ENCODE measurements at places on chromosomes 1 and 21.

- no peak for DNase-seq
These were observed 279.7 kb downstream of the SPATA17 start for GRCh38 chr1:217910791-217911320.

DNA sequence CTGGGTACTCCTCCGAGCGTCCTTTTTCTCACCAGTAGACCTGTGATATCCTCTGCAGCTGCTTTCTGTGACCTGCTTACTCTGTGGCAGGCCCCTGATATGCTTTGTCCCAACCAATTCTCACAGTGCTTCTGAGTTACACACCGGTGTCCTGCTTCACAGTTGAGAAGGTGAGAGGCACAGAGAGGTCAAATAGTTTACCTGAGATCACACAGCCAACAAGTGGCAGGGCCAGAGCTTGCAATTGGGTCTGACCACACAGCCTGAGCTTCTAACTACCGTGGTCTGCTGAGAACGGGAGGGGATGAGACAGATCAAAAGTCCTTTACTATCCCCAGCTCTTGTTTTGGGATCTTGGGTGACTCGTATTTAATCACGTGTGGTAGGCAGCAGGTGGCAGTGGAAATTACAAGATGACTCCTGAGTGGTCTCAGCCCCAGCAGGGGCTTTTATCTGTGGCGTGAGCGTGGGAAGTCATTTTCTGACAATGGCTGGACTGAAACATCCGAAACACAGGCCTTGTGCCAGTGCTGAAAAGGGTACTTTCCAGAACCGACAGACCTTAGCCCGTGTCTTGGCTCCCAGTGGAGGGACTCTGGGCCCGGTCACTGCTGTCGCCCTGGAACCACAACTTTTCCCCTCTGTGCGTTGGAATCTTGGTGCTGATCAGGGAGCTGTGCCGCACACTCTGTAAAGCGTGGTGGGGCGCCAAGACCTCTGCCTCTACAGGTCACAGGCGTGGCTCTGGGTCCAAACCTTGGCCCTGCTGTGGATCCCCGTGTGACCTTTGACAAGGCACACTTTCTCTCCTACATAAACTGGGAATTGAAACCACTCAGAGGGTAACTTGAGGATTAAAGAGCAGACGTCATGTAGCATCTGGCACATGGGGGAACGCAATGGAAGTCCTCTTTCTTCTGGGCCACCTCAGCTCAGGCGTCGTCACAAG lies 11.9 kb downstream of the THEMIS2 start:
- DNase-seq: no peak

DNA sequence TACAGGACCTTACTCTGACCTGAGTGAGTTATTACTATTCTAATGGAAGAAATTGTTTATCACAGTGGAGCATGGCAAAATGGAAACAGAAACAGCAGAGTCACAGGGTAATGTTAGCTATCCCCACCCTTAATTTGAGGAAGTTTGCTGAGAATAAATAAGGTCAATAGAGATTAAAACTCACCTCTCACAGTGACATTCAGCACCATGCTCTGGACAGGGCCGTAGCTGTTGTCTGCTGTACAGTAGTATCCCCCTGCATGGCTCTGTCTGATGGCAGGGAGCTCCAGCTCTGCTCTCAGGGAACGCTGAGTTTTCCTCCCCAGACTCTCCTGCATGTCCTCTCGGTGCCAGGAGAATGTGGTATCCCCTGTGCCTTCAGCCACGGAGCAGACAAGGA lies 11.9 kb downstream of the FCRL4 start:
- DNase-seq: no peak

- no peak for DNase-seq
These were observed at the start of gene HES5 for GRCh38 chr1:2529784-2530512. HES5 (minus strand) TSS chr1:2530263; CDS start chr1:2530164, 99 bp downstream.

GRCh38 chr1:109750920-109751319 lies 10.1 kb upstream of the GSTM3 start:
- no peak for DNase-seq

GRCh38 chr1:100778748-100779147 lies 59.2 kb downstream of the VCAM1 start:
- DNase-seq: no peak

- no peak for DNase-seq
These were observed 7.0 kb downstream of the ATP13A2 start for GRCh38 chr1:17004466-17005364.

GRCh38 chr1:116365857-116366256 lies 7.2 kb upstream of the ATP1A1 start:
- no peak for DNase-seq

DNA sequence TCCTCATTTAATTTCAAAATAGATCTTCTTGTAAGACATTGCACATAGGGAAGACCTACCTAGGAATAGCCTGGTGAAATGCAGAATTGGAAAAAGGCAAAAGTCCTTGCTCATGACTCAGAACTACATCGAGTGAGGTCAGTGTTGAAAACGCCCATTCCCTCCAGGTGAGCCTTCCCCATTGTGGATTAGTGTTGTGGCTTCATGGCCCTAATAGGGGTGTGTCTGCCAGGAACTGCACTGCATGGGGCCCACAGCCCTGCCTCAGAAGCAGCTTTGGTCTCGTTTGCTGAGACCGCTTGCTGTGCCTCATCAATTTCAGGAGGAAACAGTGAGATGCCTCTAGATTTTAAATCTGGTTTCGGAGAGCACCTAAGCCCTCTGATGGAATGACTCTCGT lies 17.0 kb downstream of the TFF3 start:
- DNase-seq: no peak

GRCh38 chr1:78664763-78665162 lies 15.1 kb downstream of the IFI44 start:
- no peak for DNase-seq

- DNase-seq: no peak
These were observed 284.5 kb downstream of the PTPRU start for GRCh38 chr1:29520571-29521437.

- no peak for DNase-seq
These were observed 48.3 kb upstream of the FCRL4 start for GRCh38 chr1:157646144-157646543.

DNA sequence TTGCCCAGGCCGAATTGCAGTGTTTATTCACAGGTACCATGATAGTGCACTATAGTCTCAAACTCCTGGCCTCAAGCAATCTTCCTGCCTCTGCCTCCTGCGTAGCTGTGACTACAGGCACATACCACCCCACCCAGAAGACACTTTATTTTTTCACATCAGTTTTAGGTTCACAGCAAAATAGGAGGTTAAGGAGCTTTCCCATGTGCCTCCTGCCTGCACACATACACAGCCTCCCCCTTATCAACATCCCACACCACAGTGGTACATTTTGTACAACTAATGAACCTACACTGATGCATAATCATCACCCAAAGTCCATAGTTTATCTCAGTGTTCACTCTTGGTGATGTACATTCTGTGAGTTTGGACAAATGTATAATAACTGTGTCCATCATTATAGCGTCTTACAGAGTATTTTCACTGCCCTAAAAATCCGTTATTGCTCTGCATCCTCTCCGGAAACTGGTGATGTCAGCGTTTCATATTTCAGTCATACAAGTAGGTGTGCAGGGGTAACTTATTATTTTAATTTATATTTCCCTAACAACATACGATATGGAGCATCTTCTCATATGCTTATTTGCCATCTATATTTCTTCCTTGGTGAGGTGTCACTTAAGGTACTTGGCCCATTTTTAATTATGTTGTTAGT lies 23.2 kb downstream of the OR13G1 start:
- no peak for DNase-seq

GRCh38 chr1:230542054-230542453 lies 100.2 kb upstream of the COG2 start:
- DNase-seq: no peak

DNA sequence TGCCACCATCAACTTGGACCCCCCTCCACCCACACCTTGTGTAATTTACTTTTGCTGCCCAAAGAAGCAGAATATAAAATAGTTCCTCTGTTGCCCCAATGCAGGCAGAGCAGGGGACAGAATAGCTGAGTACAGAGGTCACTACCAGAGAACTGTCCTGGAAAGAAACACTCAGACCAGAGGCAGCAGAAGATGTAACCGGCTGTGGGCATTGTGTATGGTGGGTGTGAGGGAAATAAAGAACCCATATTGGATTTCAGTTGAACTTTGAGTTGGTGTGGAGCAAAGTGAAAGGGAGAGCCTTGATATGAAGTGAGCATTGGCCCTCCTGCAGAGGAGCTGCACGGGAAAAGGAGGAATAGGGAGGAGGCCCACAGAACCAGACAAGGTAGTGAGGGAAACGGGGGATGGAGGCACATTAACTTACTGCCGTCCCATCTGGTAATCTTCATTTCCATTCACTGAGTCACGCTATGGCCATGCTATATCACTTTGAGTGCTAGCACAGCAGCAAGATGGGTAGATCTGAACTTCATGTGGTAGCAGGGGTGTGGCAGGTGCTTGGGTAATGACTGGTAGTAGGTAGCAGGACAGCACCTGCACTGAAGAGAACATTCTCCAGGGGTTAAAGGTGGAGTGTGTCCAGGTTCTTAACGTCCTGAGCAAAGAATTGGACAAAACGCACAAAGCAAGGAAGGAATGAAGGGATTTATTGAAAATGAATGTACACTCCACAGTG lies 56.3 kb upstream of the FBXO28 start:
- no peak for DNase-seq

GRCh38 chr1:150557813-150558212 lies 8.6 kb downstream of the ADAMTSL4 start:
- no peak for DNase-seq

Data from activated CD4-positive, CD25-positive, alpha-beta regulatory T cell (primary cell).